ENCODE measurements at places on chromosomes 1 and 21. TPM values are rescaled to one million over a fixed set of nuclear protein-coding genes. Genes with fewer than 3 reads are reported as not detected.

TGFB2 gene
- total RNA-seq: not detected

SPRR1B gene
- not detected for total RNA-seq

WNT9A gene
- 0.07 TPM for total RNA-seq

NUP210L gene
- not detected for total RNA-seq

SNX7 gene
- not detected for total RNA-seq

ADAMTSL4 gene
- total RNA-seq: 0.22 TPM

OR2L5 gene
- not detected for total RNA-seq

AIRE gene
- total RNA-seq: not detected

DCST1 gene
- not detected for total RNA-seq

IL12RB2 gene
- 35.1 TPM for total RNA-seq

CCDC24 gene
- total RNA-seq: 2.7 TPM

HCRTR1 gene
- total RNA-seq: not detected

LCE1C gene
- total RNA-seq: not detected

PKP1 gene
- total RNA-seq: not detected

C1orf141 gene
- not detected for total RNA-seq

AMY1A gene
- total RNA-seq: not detected

DMRTA2 gene
- total RNA-seq: not detected

OR2L2 gene
- not detected for total RNA-seq

GRCh38 chr1:103267893-103268292 lies 159.6 kb upstream of the COL11A1 start:
- no peak for DNase-seq

- DNase-seq: no peak
Observed at GRCh38 chr1:243883551-243883950, 33.5 kb upstream of the AKT3 start.

- DNase-seq: no peak
Observed at GRCh38 chr1:154429841-154430611, 24.9 kb downstream of the IL6R start.

GRCh38 chr1:169586395-169587255 lies at the start of gene F5:
TSS of gene F5 (minus strand) at chr1:169586481. CDS start at chr1:169586386, 95 bp downstream.
- DNase-seq: peak; percentile 71

GRCh38 chr1:22115286-22115685 lies 27.6 kb downstream of the WNT4 start:
- no peak for DNase-seq

GRCh38 chr1:228162286-228163006 lies 3.2 kb upstream of the IBA57 start:
- DNase-seq: no peak

- DNase-seq: no peak
Observed at GRCh38 chr1:17831597-17831996, 76.5 kb downstream of the ACTL8 start.

GRCh38 chr21:36966821-36967768 lies 626 bp upstream of the HLCS start:
- no peak for DNase-seq

DNA sequence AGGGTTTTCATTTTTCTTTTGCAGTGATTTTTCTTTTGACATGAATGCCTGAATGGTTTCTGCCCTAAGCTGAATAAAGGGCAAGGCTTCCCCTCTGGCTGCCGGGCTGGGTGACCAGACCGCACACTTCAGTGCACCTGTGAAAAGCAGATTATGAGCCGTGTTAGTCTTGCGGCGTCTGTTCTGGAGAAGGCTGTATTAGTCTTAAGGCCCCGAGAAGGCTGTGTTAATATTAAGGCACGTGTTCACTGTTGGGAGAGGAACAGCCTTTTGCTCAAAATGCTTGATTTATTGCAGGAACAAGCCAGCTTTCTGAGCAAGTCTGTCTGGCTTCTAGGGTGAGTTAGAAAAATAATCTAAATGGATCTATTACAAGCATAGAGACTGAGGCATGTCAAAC lies 54.7 kb upstream of the DNAH14 start:
- DNase-seq: no peak

- DNase-seq: no peak
Observed at GRCh38 chr1:164706606-164706987, 147.6 kb downstream of the PBX1 start.

DNA sequence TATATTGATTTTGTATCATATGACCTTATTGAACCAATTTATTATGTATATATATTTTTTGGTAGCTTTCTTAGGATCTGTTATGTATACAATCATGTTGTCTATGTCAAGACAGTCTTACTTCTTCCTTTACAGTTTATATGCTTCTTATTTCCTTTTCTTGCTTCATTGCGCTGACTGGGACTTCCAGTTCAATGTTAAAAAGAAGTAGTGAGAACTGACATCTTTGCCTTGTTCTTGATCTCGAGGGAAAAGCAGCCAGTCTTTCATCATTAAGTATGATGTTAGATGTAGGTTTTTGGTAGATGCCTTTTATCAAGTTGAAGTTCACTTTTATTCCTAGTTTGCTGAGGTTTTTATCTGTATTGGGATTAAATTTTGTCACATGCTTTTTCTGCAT lies 17.5 kb downstream of the MAN1C1 start:
- DNase-seq: no peak

DNA sequence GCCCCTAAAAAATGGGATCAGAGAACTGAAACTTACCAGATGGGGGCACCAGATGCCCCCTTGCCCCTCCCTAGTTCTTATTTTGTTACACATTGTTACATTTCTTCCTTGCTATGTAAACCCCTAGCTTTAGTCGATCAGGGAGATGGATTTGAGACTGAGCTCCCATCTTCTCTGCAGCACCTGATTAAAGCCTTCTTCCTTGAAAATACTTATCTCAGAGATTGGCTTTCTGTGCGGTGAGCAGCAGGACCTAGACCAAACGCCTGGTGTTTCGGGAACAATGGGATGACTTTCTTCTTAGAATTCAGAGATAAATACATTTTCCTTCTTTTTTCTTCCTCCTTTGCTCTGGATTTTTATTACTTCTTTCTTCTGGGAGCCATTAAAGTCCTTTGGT lies 16.7 kb upstream of the LSM10 start:
- DNase-seq: no peak

- DNase-seq: peak; percentile 48
Observed at GRCh38 chr21:44845418-44846223, 27.8 kb upstream of the SUMO3 start.

- no peak for DNase-seq
Observed at GRCh38 chr1:244836135-244836521, 670 bp downstream of the COX20 start.

DNA sequence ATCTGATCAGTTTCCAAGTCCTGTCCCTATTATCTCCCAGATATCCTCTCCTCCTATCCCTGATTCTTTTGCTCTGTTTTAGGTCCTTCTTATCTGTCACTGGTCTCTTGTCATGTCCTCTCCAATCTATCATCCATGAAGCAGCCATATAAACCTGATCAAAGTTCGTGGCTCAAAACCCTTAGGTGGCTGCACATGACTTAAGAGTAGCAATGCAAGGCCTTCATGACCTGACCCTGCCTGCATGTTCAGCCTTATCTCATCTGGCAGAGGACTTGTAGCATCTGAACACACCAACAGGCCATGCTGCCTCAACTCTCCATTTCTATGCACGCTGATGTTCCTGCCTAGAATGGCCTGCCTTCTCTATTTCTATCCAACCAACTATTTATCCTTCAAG lies 65.2 kb downstream of the NOS1AP start:
- DNase-seq: no peak

GRCh38 chr1:148309940-148310500 lies 157.9 kb upstream of the NBPF11 start:
- no peak for DNase-seq

GRCh38 chr1:198156745-198157240 lies at the start of gene NEK7:
TSS of gene NEK7 (plus strand) at chr1:198156998. CDS start at chr1:198232581, 75,583 bp downstream.
- peak; percentile 60 for DNase-seq

GRCh38 chr1:52599236-52599635 lies 2.9 kb upstream of the GPX7 start:
- DNase-seq: no peak

GRCh38 chr21:14453339-14454015 lies 70.5 kb upstream of the HSPA13 start:
- DNase-seq: no peak

DNA sequence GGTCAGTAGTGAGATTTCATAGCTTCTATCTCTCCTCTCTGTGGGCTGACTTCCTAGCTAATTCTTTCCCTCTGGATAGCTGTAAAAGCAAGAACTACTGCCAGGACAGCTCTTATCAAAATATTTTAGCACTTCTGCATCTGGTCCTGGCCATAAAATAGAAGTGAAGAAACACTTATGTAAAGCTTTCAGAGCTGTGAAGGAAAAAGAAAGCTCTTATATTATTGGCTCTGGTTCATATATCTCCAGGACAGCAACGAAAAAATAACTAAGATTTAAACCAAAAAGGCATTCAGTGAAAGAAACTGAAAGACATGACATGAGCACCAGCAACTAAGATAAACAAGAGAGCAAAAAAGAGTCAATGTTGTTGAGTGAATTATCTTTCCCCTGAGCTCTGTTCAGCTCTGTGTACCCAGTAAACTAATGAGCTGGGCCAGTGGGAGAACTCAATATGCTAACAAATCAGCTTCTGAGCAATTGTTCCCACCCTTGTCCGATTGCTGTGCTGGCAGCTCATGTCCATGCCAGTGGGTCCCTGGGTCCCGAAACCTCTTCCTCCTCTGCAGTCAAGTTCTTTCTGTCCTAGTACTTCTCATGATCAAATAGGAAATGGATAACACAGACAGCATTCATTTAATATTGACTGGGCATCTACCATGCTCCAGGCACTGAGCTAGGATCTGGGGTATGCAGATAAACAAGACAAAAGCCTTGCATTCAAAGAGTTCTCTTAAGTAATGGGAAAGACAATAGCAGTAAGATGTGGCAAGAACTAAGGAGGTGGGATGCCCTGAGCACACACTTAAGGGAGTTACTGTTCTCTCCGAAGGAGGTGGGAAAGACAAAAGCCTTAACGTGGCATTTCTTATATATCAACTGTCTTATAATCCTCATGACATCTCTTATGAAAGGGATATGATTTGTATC lies 45.3 kb upstream of the MAN1A2 start:
- DNase-seq: no peak

DNA sequence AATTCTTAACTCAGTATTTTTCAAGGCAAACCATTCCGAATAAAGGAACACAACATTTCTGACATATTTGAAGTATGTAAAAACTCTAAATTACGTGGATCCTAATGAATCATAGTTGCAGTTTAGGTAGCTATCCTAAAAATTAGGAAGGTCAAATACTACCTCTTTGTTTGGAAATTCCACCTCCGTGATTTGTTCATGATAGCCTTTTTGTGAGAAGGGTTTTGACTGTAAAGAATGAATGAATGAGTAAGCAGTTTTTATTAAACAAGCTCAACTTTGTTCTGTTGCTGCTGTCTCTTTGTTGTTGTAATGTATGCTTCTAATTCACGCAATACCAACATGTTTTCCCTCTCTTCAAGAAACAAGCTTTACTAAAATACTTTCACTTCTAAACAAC lies 840.4 kb downstream of the USP25 start:
- DNase-seq: no peak

DNA sequence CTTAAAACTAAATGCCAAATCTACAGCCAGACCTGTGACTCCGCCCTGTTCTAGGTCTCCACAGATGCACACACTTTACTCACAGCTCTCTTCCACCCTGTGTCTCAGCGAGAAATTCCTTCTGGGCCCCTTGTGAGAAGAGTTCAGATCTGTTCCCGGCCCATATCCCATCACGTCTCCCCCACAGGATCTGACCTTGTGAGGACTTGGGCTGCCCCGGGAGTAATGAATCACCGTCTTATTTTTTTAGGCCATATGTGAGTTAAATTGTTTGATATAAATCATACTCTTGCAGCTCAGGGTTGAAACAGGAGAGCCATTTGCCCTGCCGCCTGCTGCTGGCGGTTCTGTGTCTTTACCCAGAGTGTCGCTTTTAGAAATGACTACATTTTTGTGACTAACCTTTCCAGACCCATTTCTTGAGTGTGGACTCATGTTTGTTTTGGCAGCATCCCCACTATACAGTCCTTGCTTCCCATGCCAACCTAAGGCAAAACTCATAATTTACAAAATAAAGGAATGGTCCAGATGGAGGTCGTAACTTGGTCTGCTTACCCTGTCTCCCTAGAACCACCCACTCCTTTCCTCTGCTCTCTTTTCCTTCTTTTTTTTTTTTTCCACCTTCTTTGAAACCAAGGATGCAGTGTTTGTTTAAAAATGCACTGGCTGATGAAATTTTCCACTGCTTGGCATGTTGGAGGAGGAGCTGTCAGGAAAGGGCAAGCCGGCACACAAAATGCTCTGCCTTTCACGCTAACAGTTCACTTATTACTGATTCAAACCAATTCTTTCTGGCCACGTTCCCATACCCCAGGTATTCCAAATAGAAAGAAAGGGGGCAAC lies 98.0 kb upstream of the C1orf105 start:
- no peak for DNase-seq

GRCh38 chr21:44916965-44917364 lies 3.7 kb downstream of the ITGB2 start:
- DNase-seq: no peak

DNA sequence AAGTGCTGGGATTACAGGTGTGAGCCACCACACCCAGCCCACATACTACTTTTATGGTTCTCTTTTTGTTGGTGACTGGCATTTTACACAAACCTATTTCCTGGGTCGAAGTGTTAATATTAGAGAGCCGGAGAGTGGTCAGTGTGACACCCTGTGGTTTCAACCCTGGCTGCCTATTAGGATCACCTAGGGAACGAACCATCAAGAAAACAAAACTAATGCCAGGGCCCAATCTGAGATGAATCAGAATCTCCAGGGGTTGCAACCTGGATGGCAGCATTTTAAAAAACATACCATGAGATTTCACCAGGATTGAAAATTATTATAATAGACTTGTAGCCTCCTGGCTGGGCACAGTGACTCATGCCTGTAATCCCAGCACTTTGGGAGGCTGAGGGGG lies 6.1 kb downstream of the MRPS21 start:
- no peak for DNase-seq

GRCh38 chr1:24910751-24911650 lies 19.1 kb downstream of the RUNX3 start:
- peak; percentile 95 for DNase-seq

GRCh38 chr1:21882721-21883415 lies 54.2 kb downstream of the HSPG2 start:
- DNase-seq: no peak

GRCh38 chr1:241841691-241842090 lies 6.3 kb upstream of the EXO1 start:
- no peak for DNase-seq

GRCh38 chr1:217009376-217009775 lies 286.1 kb upstream of the ESRRG start:
- DNase-seq: no peak

DNA sequence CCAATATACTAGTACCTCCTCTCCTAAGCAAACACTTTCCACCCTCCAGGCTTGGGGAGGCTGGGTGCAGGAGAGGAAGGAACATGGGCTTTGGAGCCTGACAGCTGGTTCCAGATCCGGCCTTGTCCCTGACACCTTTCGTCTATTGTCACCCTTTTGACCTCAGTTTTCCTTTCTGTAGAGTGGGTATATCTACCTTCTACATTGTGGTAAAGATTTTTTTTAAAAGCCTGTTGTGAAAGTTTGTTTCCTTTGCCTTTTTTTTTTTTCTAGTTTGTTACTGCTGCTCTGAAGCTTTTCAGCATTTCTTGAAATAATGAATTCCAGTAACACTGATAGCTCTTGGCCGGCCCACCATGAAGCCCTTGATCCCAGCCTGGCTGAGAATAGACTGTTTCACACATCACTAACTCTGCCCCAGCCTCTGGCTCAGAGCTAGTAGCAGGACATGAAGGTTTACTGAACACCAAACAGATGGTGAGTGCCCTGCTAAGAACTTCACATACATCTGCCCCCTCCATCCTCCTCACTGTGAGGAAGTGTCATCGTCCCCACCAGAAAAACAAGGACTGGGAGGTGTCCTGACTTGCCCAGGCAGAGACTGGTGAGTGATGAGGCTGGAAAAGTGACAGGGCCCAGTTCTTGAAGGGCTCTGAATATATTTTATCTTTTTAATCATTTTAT lies 33.0 kb upstream of the ID3 start:
- peak; percentile 27 for DNase-seq

GRCh38 chr1:104946558-104947210 lies 1197.0 kb downstream of the AMY1C start:
- no peak for DNase-seq

Measured in CD8-positive, alpha-beta memory T cell (primary cell).